SHP77 treated with DMSO at 0.1 percent for 48 hours (cell line): ENCODE measurements at places on chromosomes 3 and 15.

- DNase-seq, result no peak
Measured at GRCh38 chr15:71581398-71581930, 228.9 kb upstream of the NR2E3 start.

- no peak for DNase-seq
Measured at GRCh38 chr3:22244761-22245521, 493.9 kb upstream of the ZNF385D start.

- DNase-seq, result no peak
Measured at GRCh38 chr15:56222302-56222701, 21.4 kb downstream of the RFX7 start.

GRCh38 chr15:86399041-86399954 lies 319.6 kb downstream of the AGBL1 start:
- DNase-seq, result no peak
